ENCODE measurements at places on chromosomes 3 and 15.

DNA sequence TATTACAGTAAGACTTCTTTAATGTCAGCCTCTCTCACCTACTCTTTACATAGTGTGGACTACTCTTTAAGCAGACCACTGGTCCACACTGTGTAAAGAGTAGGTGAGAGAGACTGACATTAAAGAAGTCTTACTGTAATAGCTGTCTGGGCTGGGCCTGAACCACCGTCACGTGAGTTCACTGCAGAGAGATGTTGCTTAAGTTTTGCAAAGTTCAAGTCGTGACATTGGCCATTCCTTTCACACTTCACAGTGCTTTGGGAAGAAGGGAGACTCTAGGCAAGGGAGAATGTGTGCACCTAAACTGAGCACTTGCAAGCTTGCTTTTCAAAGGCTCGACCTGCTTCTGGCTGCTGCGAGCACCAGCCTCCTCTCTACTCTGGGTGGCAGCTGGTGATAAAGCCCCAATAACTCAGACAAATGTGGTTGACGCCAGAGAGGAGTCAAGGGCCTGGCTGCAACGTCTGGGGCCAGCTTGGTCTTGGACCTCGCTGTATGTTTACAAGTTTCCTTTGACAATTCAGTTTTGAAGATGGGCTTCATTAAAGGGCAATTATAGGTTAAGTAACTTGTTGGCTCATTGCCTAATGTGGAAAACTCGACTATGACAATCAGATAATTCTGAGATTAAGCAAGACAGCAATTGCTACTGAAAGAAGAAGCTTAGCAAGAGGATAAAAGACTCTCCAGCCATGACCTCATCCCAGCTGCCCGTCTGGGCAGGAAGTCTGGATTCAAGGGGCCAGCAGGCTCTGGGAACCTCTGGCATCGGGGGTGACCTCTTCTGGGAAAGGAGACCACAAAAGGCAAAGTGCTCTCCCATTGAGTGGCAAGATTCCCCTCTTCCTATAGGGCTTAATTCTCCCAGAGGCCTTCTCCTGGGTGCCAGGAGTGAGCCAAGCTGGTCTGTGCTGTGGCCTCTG is 242.1 kb upstream of the TLE3 start:
- DNase-seq, result no peak

- DNase-seq, result peak; percentile 41
These were observed 144.2 kb upstream of the ABHD17C start for GRCh38 chr15:80550908-80551260.

- DNase-seq, result no peak
These were observed 76.6 kb downstream of the SLCO3A1 start for GRCh38 chr15:91930092-91930491.

DNA sequence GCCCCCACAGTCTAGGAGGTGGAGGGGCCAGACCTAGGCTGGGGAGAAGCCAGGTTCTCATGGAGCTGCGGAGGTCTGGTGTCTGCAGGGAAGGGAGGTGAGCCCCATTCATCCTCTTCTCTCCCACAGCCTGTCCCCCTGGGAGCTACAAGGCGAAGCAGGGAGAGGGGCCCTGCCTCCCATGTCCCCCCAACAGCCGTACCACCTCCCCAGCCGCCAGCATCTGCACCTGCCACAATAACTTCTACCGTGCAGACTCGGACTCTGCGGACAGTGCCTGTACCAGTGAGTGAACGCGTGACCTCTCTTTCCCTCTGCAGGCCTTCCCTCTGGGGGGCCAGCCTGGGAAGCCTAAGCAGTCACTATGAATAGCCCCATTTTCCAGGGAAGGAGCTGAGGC is 14.1 kb downstream of the EPHB3 start:
- no peak for DNase-seq

- DNase-seq, result no peak
These were observed 132.6 kb downstream of the ATP1B3 start for GRCh38 chr3:142009029-142009428.

- no peak for DNase-seq
These were observed 1.7 kb upstream of the CCR8 start for GRCh38 chr3:39327746-39328349.

- no peak for DNase-seq
These were observed 713.5 kb upstream of the LMCD1 start for GRCh38 chr3:7787871-7788828.

- DNase-seq, result no peak
These were observed 65.4 kb upstream of the PFN2 start for GRCh38 chr3:150035910-150036612.

DNA sequence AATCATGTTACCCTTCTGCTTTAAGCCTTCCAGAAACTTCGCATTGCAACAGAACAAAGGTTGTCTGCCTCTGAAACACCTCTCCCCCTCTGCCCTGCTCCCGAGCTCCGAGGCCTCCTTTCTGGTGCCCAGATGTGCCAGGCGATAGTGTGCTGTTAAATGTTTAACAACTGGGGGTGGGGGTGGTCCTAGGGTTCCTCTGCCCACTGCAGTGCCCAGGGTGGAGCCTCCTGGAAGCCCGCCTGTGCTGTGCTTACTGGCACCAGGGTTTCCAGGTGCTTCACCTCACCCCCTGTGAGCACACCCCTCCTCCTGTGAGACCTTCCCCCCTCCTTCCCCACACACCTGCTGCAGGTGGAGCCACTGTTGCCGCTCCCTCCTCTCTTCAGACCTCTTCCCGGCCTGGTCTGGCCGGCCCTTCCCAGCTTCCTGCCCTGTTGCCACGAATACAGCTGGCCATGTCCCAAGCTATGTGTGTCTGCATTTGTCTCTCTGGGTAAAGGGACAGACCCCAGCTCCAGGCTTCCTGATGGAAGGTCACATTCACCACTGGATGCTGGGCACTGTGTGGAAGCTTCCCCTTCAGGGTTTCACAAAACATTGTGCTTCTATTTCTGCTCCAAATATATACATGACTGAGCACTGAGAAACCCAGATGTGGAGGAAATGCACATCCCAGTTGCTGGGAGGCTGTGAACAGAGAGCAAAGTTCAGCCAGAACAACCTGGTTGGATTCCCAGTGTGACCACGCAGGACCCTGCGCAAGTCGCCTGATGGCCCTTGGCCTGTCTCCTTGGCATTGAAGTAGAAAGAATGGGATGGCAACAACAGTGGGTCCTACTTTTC is 37.2 kb downstream of the MGLL start:
- DNase-seq, result no peak

GRCh38 chr3:15063238-15063637 is 1.9 kb downstream of the MRPS25 start:
- no peak for DNase-seq

DNA sequence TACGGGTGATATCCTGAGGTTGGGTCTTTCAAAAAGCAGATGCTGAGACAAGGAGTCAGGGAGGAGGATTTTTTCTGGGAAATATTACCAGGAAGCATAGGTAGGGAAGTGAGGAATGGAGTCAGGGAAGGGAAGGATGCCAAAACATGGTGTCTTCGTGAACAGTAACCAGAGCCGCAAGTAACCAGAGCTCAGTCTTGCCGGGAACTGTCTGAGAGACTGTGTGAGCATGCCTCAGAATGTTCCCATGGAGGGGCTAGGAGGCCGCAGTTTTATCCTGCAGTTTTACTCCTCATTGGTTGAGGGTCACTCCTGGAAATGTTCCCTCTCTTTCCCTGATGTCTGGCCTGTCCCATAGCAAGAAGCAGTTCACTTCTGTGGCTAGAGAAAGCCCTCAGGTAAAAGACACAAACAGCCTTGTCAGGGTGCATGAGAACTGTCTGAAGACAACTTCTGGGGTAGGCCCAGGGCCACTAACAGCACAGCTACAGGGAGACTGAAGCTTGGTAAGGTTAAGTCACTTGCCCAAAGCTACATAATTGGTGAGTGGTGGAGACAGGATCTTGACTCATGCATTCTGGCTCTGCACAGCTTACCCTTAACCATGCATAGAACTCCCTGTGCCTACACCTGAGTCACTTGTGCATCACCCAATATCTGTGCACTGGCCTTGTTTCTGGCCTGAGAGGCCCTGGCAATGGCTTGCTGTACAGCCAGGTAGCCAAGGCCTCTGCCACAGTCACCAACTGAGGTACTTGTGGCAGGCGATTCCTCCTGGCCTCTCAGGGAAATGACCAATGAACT is 76.3 kb upstream of the FRMD4B start:
- no peak for DNase-seq

DNA sequence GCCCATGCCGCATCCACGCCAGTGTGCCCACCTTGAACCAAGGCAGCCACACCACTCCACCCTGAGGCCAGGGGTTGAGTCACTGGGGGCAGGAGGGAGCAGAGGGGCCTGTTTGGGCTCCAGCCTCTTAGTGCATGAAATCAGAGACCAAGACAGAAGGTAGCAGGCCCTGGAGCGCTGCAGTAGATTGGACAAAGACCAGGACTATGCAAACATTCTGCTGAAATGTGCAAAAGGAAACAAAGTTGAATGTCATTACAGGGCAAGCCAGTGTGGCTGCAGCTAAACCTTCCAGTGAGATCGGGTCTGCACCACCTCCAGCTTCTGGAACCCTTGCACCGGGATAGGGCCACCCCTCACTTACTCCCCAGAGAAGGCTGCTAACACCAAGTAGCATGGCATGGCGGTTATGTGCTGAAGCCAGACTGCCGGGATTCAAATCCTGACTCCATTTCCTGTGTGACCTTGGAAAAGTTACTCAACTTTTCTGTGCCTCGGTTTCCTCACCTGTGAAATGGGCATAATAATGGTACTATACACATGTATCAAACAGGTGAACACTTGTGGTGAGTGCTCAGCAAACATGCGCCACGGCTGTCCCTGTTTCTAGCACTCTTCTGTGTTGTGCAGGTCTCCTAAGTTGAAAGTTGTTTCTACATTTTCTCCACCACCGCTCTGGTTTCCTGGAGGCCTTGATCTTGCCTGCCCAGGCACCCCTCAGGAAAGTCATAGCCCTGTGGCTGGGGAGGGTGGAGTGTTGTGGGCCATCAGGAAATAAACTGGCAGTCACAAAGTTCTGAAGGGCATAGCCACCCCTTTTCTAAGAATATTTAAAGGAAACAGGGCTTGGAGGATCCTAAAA is 25.0 kb upstream of the GP9 start:
- no peak for DNase-seq

GRCh38 chr3:11096266-11097139 is 57.8 kb upstream of the HRH1 start:
- DNase-seq, result peak; percentile 32

GRCh38 chr15:69914040-69914439 is 183.7 kb downstream of the TLE3 start:
- no peak for DNase-seq

GRCh38 chr15:71261909-71262308 is 146.6 kb downstream of the THSD4 start:
- DNase-seq, result no peak

- DNase-seq, result no peak
These were observed 59.0 kb downstream of the ETFA start for GRCh38 chr15:76252249-76252648.

GRCh38 chr3:112078125-112079083 is 7.8 kb upstream of the C3orf52 start:
- no peak for DNase-seq

- no peak for DNase-seq
These were observed 26.7 kb downstream of the LRRFIP2 start for GRCh38 chr3:37147666-37148065.

- DNase-seq, result no peak
These were observed 581.2 kb downstream of the PYDC2 start for GRCh38 chr3:192042116-192042515.

- peak; percentile 82 for DNase-seq
These were observed 734 bp downstream of the TBL1XR1 start for GRCh38 chr3:177196456-177197040.

DNA sequence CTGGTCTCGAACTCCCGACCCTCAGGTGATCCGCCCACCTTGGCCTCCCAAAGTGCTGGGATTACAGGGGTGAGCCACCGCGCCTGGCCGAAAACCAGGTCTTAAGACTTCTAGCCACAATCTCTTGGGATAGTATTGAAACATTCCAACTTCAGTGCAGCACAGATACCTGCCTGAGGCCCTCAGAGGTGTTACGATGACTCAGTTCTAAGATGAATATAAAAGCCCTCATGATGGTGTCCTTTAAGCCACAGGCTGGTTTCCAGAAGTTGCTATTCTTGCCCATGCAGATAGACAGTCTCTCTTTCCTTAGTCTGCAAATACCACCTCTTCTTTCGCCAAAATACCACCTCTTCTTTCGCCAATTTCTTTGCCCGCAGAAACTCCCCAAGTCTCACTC is 69.0 kb downstream of the RARB start:
- no peak for DNase-seq

GRCh38 chr15:33358306-33358705 is 47.5 kb downstream of the RYR3 start:
- DNase-seq, result no peak

DNA sequence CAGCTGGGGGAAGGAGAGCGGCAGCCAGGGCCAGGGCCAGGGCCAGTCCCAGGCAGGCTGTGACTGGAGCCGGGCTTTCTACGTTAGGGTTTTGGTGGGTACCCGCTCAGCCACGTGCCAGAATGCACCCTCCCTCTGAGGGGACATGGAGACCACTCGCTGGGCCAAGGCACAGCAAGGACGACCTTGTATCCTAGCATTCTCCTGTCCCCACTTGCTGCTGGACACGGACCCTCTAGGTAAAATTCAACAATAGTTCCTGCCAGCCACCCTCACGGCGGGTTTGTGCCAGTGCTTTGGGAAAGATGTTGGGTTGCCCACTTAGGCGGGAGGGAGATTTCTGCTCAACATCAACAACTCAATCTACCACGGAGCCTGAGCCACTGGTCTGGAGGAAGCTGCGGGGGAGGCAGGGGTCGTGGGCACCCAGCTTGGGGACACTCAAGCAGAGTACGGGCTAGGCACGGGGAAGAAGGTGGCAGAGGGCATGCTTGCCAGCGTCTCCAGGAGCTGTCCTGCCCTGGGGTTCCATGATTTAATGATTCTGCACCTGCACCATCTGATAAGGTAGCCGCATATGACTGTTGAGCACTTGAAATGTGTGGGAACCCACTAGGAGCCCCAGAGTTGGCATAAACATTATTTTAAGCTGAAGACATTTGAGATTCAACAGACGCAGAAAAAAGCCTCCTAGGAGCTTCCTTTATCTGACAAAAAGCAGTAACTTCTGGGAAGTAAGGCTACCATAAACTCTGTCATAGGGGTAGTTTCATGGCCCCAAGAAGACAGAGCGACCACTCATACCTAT is 22.5 kb upstream of the C15orf39 start:
- no peak for DNase-seq

- no peak for DNase-seq
These were observed 85.6 kb downstream of the RAP2B start for GRCh38 chr3:153247331-153248330.

GRCh38 chr3:155859859-155860258 is 5.6 kb upstream of the SLC33A1 start:
- DNase-seq, result peak; percentile 49
